ENCODE measurements at places on chromosomes 16 and 17.

- DNase-seq = no peak
These were observed 32.3 kb downstream of the SMIM36 start for GRCh38 chr17:55478971-55479370.

- no peak for DNase-seq
These were observed 270.0 kb upstream of the PSMD7 start for GRCh38 chr16:74026373-74027281.

DNA sequence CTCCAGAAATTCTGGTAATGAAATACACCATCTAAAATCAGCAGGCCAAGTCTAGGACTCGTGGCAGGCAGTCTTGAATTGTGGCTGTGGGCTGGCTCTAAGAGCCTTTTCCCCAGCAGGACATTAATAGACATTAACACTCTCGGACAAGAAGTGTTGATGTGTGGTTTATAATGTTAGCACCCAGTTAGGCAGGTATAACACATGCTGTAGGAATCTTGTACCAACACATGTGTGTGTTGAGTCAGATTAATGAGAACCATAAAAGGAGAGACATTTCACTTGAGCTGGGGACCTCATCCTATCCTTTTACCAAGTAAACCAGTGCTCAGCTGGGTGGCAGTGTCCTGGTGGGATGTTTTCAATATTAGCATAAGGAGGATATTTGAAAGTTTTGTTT, 264.5 kb downstream of the FTO start:
- no peak for DNase-seq

DNA sequence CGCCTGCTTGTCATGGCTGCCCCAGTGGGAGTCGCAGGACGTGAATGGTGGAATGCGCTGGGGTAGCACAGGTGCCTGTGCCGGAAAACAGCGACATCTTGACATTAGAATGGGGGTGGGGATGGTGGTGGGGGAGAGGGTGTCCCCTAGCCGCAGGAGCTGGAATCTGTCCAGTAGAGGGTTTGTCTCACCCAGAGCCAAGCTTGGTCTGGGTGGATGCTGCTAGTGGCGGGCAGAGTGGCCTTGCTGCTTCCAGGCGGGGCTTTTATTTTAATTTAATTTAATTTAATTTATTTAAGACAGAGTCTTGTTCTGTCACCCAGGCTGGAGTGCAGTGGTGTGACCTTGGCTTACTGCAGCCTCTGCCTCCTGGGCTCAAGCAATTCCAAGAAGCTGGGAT, 7.7 kb downstream of the BAIAP2 start:
- no peak for DNase-seq

GRCh38 chr16:25063102-25063501, 47.9 kb upstream of the ARHGAP17 start:
- DNase-seq = no peak

- no peak for DNase-seq
These were observed at the start of gene HOXB2 for GRCh38 chr17:48545022-48545375. HOXB2 (minus strand) TSS chr17:48545109; CDS start chr17:48544911, 198 bp downstream.

GRCh38 chr17:32191306-32191705, 49.0 kb downstream of the RHOT1 start:
- no peak for DNase-seq

Measured in left lobe of liver (tissue), 2 donors.